ENCODE measurements at places on chromosomes 2 and 18. TPM values are rescaled to one million over a fixed set of nuclear protein-coding genes. Genes with fewer than 3 reads are reported as not detected.
A peak's percentile ranks its signal among the peaks of the same experiment; 100 is the strongest.

The NYAP2 gene
- not detected for total RNA-seq

The EIF2AK3 gene
- total RNA-seq, result 17.1 TPM

The YES1 gene
- 190 TPM for total RNA-seq

The SIGLEC15 gene
- total RNA-seq, result 2.7 TPM

The CCDC74B gene
- total RNA-seq, result 20.4 TPM

The ASXL3 gene
- 7.2 TPM for total RNA-seq

The FBXO15 gene
- 5.4 TPM for total RNA-seq

The BOLA3 gene
- 19.0 TPM for total RNA-seq

DNA sequence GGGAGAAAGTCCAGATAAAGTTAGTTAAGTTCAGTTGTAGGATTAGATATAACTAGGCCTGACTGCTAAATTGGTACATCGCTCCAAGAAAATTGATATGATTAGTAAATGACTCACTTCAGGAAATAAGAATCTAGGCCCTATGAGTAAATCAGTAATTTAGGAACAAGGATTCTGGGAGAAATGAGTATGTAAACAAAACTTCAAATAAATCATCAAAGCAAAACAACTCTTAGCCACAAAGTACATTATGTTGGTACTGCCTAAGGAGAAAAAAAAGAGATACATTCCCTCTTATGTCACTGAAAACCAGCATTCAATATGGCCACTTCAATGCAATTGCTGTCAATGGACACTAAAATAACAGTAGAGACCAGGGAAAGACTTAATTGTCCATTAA is 529.1 kb downstream of the ZNF804A start:
- no peak for DNase-seq

DNA sequence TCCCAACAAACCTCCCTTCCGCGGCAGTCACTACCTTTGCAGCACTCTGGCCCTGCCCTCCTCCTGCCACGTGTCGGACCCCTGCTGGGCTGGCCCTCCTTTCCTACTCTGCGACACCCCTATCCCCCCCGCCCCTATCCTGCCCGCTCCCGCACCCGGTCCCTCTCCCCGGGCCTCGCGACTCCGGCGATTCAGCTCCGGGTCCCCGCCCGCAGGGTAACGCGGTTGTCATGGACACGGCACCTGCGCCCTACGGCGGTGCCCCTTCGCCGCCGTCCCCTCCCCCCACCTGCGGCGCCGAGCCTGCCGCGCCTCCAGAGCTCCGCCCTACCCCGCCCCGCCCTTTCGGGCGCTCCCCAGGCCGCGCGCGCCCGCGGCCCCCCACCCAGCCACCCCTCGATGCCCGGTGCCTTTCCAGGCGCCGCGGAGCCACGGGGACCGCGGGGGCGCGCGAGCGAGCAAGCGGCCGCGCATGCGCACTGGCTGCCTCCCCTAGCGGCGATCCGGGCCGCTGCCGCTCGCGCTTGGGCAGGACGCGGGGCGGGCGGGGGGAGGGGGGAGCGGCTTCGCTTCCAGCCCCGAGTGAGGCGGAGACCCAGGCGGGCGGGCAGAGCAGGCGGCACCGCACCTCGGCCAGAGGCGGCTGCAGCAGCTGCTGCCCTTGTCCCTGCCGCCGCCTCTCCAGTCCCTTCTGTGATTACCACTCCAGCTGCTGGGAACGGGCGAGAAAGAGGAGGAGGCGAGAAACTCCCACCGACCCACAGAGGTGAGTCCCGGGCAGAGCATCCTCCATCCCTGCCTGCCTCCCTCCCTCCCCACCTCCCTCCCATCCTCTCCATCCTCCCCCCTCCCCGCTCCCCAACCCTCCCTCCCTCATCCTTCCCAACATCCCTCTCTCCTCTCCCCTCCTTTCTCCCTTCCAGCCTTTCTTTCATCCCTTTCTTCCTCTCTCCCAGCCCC is at the start of gene CTNNA2:
Gene CTNNA2 (plus strand): TSS at position 610 of the 960 bp plus-strand sequence.
- peak; percentile 90 for DNase-seq

DNA sequence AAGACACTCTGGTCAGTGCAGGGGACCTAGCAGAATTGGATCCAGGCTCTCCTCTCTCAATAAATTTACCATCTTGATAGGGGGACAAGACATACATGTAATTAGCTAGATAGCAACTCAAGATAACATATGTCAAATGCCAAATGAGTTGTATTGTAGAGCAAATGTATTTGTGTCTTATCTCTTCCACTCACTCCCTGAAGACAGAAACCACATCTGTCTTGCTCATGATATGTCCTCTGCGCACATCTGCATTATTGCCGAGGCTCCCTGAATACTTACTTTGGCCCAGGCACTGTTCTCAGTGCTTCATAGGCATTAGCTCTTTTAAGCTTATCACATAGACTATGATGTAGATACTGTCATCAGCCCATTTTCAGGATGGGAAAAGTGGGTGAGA is 122.9 kb upstream of the GATA6 start:
- DNase-seq, result no peak

- no peak for DNase-seq
These were observed 214.2 kb downstream of the ATAD2B start for GRCh38 chr2:23712756-23713151.

DNA sequence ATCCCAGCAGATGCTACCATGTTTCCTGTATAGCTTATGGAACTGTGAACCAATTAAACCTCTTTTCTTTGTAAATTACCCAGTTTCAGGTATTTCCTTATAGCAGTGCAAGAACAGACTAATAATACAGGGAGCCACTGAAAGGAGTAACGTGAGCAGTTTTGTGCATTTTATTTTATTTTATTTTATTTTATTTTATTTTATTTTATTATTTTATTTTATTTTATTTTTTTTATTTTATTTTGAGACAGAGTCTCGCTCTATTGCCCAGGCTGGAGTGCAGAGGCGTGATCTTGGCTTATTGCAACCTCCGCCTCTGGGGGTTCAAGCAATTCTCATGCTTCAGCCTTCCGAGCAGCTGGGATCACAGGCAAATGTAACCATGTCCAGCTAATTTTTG is 156.3 kb upstream of the MSH6 start:
- DNase-seq, result no peak

DNA sequence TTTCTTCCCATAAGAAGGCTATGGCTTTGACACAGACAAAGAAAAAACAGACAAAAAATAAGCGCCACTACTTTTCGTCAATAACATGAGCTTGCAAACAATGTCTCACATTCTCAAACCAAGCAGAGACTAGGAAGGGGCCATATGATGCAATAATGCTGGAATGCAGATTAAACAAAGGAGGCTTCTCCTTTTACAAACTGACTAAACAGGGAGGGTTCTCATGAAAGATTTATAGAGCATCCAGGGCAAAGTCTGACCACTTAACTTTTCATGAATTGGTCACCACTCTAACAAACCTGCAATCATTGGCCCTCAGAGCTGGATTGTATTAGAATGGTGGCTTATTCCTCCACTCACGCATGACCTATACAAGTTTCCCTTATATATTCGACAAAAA is 663.3 kb upstream of the CHAC2 start:
- DNase-seq, result no peak

- DNase-seq, result no peak
These were observed 148.5 kb upstream of the DLX2 start for GRCh38 chr2:172251231-172251630.

GRCh38 chr18:908758-909724 is 4.4 kb downstream of the ADCYAP1 start:
- DNase-seq, result peak; percentile 35

- DNase-seq, result no peak
These were observed 46.8 kb upstream of the PTPRM start for GRCh38 chr18:7520200-7520785.

GRCh38 chr2:241003369-241003768 is 5.0 kb downstream of the SNED1 start:
- DNase-seq, result no peak

GRCh38 chr2:128635361-128635900 is 316.8 kb upstream of the HS6ST1 start:
- DNase-seq, result no peak

DNA sequence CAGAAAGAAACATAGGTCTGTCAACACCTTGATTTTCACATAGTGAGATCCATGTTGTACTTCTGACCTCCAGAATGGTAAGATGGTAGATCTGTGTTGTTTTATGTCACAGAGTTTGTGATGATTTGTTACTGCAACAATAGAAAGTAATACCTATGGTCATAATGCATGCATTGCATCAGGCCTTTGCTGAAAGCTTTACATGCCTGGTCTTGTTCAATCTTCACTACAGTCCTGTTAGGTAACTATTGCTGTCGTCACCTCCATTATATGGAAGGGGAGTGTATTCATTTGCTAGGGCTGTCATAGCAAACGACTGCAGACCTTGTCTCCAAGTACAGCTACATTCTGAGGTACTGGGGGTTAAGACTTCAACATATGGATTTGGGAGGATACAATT is 243.5 kb downstream of the ANAPC1 start:
- DNase-seq, result no peak

DNA sequence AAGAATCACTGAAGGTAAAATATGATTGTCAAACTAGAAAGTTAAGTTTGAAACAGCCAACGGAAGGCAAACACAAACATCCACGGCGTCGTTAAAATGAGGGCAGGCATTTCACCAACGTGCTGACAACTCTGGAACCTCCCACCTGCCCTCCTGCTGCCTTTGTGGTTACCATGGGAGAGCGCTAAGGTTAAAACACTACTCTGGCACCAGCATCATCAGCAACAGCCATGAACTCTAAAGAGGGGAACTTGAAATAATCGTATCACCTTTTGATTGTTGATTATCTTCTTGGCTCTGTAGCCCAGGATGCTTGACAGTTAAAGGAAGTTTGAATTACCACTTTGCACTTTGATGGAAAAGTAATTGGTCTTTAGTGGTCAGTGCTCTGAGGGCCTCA is 34.7 kb downstream of the CYB5A start:
- DNase-seq, result no peak

DNA sequence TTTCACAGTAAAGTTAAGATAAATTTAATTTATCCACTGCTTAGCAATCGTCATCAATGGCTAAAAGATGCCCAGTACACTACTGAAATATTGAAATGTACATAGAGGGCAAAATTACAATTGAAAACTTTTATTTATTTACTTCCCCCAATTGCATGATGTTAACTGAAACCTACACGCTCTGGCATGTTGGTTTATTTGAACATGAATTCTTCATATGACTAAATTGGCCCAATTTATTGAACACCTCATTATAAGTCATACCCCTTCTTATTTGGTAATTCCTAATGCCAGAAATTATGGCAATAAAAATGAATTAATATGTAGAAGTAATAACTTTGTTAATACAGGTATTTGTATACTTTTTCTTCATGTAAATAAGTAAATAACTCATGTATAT is 183.0 kb upstream of the ZC3H15 start:
- no peak for DNase-seq

- no peak for DNase-seq
These were observed 334.3 kb upstream of the VWC2L start for GRCh38 chr2:214076527-214076926.

DNA sequence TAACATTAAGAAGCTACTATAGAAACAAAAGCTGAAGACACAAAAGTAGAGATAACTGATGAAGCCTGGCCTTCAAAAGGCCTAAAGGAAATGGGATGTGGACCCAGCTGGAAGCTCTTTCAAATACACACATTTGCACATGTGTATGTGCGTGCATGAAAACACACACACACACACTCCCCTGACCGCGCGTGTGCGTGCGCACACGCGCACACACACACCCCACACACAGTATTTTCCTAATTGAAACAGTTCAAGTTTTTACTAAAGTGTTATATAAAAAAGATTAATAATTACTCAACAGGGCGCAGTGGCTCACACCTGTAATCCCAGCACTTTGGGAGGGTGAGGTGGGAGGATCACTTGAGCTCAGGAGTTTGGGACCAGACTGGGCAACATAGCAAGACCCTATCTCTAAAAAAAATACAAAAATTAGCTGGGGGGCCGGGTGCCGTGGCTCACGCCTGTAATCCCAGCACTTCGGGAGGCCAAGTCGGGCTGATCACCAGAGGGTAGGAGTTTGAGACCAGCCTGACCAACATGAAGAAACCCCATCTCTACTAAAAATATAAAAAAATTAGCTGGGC is 111.5 kb downstream of the PLEKHM3 start:
- DNase-seq, result no peak

DNA sequence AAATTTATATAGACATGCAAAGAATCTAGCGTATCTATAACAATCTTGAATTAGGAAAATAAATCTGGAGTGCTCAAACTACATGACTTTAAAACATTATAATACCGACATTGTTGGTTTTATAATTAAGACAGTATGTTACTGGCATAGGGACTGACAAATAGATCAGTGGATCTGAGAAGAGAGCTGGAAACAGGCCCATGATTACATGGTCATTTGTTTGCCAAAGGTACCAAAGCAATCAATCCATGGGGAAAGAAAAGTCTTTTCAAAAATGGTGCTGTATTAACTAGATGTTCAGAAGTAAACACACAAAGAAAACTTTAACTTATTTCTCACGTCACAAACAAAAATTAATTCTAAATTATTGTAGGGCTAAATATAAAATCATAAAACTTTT is 124.2 kb downstream of the BCL2L11 start:
- no peak for DNase-seq

GRCh38 chr2:204115137-204116056 is 178.8 kb downstream of the ICOS start:
- no peak for DNase-seq

DNA sequence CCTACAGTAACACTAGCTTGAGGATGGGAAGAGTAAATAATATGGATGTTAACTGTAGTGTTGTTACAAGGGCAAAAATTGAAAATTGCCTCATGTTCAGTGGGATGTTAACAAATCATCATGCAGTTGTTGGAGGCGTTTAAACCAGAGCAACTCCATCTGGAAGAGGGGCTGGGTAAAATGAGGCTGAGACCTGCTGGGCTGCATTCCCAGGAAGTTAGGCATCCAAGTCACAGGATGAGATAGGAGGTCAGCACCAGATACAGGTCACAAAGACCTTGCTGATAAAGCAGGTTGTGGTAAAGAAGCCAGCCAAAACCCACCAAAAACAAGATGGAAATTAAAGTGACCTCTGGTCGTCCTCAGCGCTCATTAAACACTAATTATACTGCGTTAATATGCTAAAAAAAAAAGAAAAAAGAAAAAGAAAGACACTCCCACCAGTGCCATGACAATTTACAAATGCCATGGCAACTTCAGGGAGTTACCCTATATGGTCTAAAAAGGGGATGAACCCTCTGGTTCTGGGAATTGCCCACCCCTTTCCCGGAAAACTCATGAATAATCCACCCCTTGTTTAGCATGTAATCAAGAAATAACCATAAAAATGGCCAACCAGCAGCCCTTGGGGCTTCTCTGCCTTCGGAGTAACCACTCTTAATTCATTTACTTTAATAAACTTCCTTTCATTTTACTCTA is 101.4 kb downstream of the MYO5B start:
- no peak for DNase-seq

GRCh38 chr18:48918660-48919456 is 31.9 kb downstream of the SMAD7 start:
- no peak for DNase-seq

- no peak for DNase-seq
These were observed 63.1 kb downstream of the UNC80 start for GRCh38 chr2:209834767-209835166.

All from endothelial cell (in vitro differentiated cells).